ENCODE measurements at places on chromosomes 7 and 10. TPM values are rescaled to one million over a fixed set of nuclear protein-coding genes. Genes with fewer than 3 reads are reported as not detected.

DNA sequence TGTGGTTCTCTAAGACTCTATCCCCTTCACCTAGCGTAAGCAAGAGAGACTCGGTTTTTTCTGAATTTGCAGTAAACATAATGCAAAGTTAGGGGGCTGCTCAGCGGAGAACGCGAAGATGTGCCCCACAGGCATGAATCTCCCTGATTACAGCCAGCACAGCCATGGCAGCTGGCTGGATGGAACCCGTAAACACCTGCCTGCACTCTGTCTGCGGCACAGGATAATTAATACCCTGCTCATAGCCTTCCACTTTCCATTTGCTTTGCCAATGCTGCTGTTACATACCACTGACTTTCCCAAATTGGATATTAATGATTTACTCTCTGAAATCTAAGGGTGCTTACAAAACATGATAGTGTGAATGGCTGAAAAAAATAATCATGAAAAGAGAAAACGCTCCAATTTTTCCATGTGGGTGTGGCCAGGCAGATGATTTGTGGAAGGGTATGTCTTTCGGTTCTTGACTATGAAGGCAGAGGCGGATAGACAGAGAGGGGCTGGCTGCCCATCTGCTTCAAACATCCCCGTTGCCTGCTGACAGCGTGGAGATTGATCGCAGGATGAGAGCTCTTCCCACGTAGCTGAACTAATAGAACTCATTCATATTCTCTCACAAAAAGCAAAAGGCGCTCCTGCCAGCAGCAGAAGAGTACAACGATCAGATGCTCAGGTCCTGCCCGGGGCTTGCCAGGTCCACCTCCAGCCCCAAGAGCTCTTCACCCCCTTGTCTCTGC, 193.2 kb upstream of the GHITM start:
- DNase-seq, result no peak

GRCh38 chr7:128221929-128222403, 19.1 kb upstream of the LEP start:
- DNase-seq, result peak; percentile 67

GRCh38 chr7:159028508-159029401, 115.9 kb downstream of the VIPR2 start:
- no peak for DNase-seq

GRCh38 chr7:108135446-108136190, 5.5 kb upstream of the LAMB4 start:
- DNase-seq, result no peak

GRCh38 chr7:98903246-98903645, 24.9 kb downstream of the TRRAP start:
- no peak for DNase-seq

- DNase-seq, result peak; percentile 80
Observed at GRCh38 chr7:124566583-124566982, 199.0 kb downstream of the GPR37 start.

The ZDHHC4 gene
- 103 TPM for total RNA-seq

The ATOH7 gene
- total RNA-seq, result not detected

DNA sequence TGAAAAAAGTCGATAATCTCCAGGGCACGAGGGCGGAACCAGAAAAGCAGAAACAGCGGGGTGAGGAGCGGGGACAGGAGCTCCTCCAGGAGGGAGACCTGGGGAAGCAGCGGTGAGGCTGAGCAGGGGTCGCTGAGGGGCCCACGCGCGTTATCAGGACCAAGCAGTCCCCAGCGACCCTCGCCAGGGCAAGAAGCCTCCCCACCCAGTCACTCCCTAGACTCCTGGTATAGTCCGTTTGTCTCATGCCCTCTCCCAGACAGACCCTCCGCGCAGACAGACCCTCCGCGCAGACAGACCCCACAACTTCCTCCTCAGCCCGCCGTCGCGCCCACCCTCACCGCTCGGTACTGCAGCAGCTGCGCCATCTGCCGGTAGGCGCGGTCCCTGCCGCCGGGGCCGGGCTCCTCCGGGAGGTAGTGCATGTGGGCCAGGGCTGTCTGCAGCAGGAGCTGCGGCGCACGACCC, 6.3 kb downstream of the ATG9B start:
- DNase-seq, result peak; percentile 39

GRCh38 chr7:23679898-23680413, at the start of gene FAM221A:
TSS of gene FAM221A (plus strand) at chr7:23680199. CDS start at chr7:23680219, 20 bp downstream.
- DNase-seq, result peak; percentile 54

The ADAM12 gene
- 14.0 TPM for total RNA-seq

DNA sequence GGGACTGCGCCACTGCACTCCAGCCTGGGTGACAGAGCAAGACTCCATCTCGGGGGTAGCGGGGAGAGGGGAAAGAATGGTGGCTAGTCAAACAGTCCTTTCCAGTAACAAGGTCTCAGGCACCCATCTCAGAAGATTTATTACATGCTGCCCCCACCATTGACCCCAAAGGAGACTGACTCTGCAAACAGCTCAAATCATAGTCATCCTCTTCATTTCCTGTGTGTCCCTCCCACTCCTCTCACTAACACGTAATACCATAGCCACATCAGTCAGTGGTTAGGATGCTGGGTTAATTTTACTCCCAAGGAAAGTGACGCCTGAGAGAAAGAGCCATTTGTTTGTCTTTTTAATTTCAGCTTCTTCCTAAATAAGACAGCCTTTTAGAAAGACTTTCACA, 56.6 kb upstream of the BET1 start:
- DNase-seq, result no peak

DNA sequence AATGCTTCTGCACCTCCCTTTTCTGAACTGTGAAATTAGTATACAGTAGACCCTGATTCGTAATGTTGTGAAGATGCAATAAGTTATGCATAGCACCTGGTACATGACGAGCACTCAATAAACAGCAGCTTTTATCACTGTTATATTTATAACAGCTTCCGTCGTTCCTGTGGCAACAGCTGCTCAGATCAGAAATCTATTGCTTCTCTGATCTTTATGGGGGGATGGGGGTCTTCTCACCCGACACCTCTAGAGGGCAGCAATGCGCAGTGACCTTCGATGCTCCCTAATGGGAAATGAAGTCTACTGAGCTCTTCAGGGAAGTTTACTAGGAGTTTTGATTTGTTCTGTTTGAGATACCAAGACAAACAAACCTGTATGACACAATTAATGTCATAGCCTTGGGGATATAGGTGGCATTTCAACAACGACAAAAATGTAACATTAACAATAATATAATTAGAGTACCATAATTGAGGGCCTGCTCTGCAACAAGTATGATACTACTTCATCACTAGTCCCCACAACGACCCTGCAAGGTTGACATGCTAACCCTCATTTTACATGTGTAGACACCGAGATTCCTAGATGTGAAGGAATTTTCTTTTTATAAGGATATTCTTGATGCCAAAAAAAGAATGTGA, 289.6 kb downstream of the SFMBT2 start:
- DNase-seq, result peak; percentile 26

DNA sequence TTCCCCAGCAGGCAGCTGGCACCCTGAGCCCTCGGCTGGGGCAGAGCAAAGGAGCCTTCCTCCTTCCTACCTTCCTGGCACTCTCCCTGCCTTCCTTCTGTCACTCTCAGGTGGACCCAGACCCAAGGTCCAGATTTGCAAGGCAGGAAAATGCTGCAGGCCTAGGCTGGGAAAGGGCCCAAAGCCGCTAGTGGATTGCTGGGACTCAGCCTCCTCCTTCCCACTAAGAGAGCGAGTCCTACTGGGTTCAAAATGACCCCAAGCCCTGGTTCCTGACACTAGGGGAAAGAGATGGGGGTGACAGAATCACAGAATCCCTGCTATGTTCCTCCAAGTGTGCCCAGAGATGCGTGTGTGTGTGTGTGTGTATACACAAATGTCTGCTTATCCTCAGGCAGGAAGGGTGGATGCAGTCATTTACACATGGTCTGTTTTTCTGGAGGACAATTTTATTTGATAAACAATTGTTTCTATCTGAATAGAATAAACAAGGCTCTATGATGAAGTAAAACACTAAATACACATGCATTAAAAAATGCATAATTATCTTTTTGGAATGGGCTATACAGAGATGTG, 1.3 kb upstream of the PLAU start:
- DNase-seq, result no peak

DNA sequence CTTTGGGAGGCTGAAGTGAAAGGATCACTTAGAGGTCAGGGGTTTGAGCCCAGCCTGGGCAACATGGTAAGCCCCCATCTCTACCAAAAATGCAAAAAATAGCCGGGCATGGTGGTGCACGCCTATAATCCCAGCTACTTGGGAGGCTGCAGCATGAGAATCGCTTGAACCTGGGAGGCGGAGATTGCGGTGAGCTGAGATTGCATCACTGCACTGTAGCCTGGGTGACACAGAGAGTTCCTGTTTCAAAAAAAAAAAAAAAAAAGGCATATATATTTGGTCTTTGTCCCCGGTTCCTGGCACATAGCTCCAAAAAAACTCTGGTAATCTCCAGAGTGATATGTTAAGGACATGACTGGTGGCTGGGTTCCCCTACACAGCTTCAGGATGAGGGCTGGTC, 147.3 kb downstream of the SEC23IP start:
- DNase-seq, result no peak

- no peak for DNase-seq
Observed at GRCh38 chr7:6654842-6655610, 17.9 kb downstream of the ZNF316 start.

DNA sequence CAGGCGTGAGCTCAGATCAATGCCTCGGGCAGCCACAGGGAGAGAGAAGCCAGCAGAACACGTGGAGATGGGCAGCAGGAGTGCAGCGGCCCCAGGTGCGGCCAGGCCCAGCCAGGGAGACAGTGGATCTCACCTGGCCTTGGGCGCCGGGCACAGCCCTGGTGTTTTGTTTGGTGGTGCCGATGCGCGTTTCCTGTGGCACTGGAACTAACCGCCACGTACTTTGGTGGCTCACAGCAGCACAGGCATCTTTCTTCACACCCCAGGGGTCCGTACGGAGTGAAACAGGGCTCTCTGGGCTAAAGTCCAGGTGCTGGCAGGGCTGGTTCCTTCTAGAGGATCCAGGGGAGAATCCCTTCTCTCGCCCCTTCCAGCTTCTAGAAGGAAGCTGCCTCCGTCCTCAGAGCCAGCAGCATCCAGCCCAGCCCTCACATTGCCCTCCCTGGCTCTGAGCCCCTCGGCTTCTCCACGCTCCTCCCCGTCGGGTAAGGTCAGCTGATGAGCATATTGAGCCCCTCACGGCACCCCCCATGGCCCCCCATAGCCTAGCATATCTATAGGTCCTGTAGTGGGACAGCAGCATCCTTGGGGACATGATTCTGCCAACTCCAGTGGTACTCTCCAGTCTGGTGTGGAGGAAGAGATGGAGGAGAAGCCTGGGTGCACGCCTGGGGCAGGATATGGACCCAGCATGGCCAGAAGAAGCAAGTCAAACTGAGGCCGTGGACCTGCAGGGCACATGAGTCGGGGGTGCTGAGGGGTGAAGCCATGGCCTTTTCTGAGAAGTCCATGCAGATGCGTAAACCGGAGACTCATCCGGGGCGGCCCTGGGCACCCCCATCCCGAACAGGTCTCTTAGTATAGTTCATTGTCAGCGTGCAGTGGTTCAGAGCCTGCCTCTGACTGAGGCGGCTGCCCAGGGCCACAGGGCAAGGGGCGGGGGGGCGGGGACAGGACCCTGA, 43.4 kb upstream of the PPP2R2D start:
- no peak for DNase-seq

DNA sequence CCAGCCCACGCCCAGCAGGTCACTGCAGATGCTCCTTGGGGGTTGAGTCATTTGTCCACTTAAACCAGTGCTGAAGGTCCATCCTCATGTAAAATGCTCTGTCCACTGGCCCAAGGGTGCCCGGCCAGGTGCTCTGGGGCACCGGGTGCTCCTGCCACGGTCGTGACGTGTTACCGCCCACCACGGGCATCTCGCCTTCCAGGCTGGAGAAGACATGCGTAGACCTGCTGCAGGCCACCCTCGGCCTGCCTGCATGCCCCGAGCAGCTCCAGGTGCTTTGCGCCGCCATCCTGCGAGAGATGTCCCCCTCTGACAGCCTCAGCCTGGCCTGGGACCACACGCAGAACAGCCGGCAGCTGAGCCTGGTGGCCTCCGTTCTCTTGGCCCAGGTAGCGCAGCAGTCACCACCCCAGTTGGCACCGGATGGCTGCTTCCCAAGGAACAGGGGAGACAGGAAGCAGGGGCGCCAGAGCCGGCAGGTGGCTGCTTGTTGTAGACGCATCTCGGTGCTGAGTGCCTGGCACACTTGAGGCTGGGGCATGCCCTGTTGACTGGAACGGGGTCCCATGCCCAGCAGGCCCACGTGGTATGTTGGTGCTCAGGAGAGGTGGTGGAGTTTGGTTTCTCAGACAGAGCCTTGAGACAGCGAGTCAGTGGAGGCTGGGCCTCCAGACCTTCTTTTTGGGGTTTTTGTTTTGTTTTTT, 6.1 kb downstream of the AP5Z1 start:
- no peak for DNase-seq

DNA sequence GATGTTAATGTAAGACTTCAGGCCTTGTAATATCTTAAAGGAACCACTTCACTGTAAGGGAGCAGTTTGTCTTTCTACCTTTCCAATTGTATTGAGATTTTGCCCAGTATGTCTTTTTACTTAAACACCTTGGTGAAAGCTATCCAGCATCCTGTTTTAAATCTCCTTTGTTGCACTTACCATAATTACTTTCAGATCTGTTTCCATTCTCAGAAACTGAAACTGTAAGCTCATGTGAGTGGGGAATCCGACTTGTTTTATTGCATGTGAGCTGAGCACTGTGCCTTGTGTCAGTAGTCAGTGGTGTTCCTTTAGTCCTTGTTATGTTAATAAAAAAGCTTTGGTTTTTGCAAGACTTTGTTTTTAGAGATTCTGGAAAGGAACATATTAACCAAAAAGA, 42.2 kb downstream of the BMPR1A start:
- DNase-seq, result no peak

- no peak for DNase-seq
Observed at GRCh38 chr10:131808370-131808930, 92.4 kb upstream of the PPP2R2D start.

DNA sequence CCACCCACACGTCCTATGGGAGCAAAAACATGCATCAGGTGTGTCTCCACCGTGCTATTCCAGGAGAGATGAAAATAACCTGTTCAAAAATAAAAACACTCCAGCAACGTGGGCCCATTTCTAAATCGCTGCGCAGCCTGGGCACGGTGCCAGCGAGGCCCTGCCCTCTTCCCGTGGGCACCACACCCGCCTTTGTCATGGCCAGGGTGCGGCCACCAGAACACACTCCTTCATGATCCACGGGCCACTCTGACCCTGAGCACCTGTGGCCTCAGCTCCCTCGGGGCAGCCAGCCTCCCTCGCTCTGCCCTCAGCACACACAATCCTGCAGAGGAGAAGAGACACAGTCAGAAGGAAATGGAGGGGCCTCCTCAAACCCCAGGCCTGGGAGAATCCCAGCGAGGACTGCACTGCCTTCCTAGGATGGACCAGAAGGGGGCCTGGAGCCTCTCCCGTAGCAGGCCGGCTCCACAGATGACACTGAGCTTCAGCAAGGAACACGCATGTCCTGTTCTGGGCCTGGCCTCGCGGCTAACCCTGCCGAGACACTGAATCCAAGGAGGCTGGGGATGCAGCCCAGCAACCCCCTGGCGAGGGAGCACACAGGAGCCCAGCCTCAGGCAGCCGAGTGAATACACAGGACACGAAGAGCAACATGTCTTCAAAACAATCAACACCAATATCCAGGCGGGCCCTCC, 169.0 kb downstream of the MAD1L1 start:
- peak; percentile 16 for DNase-seq

- DNase-seq, result peak; percentile 71
Observed at GRCh38 chr10:29736366-29737073, 101.7 kb upstream of the SVIL start.

The GPC2 gene
- 1.4 TPM for total RNA-seq

The ZC3HAV1L gene
- total RNA-seq, result 14.2 TPM

- DNase-seq, result no peak
Observed at GRCh38 chr7:146378196-146378595, 261.6 kb downstream of the CNTNAP2 start.

Data from Caki2 (cell line).